ENCODE measurements at places on chromosomes 2 and 18.

- no peak for DNase-seq
Measured at GRCh38 chr2:144152817-144153271, 367.1 kb downstream of the ZEB2 start.

- no peak for DNase-seq
Measured at GRCh38 chr2:70725505-70725904, 42.5 kb downstream of the ADD2 start.

DNA sequence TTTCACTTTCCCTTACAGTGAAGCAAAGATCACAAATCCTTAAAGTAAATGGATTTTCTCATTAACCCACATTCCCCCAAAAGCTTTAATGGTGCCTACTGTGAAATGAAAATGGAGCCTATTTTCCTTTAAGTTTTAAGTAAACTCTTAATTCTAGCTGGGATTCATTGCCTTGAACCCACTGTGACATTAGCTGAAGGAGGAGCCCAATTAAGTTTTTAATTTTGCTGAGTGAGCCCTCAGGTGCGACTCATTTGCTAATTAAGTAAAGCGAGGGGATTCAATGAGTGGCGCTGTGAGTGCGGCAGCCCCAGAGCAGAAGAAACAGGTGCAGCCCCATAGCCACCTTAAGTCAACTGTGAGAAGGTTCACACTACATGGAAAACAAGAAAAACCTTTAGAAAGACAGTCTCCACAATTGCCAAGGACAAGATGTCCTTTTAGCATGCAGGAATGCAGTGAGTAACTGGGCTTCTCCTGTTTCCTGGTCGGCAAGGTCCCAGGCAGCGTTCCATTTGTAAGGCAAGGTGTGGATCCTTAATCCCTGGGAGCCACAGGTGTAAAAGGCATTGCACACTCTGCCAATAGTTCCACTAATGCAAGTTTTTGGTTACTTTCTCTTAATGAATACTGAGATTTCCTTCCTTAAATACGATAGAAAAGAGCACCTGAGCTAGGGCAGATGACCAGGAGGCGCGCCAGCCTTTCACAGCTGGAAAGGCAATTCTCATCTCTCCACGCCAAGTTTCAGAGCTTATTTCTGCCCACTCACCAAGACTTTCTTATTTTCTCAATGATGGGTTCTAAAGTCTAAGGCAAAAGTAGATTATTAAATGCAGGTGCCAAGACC is 87.7 kb downstream of the TMEM18 start:
- no peak for DNase-seq

GRCh38 chr2:204931562-204931961 is 386.3 kb downstream of the PARD3B start:
- DNase-seq: no peak

DNA sequence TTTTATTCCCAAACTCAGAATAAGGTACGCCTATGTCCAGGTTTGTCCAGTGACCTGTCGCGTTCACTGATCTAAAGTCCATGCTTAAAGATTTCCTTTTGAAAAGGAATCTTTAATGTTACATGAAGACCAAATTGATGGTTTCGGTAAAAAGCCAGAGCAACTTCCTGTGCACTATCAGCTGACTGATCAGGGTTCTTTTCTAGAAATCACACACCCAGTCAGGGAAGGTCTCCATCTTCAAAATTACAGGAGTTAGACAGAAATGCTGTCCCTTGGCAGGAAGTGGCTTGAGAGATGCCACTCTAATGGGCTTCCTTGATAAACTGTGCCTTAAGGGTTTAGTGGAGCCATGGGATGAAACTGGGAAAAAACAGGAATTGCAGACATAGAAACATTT is 14.7 kb upstream of the ARHGAP25 start:
- no peak for DNase-seq

DNA sequence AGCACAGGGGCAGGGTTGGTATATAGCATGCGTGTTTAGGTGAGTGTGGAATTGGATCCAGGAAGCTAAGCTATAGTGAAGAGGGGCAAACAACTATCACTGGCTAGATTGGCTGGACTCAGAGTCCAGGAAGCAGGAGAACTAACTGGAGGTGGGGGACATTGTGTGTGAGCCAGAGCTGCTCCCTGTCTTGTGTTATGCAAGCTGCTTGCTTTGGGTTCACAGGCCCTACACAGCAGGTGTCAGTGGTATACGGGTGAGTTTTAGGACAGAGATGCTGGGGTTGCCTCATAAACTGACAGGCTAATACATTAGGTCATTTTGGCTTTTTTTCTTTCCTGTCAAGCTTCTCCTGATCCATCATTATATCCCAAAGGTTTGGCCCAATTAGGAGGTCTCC is 87.5 kb downstream of the CCDC85A start:
- no peak for DNase-seq

GRCh38 chr2:26911911-26912861 is 58.3 kb upstream of the MAPRE3 start:
- peak; percentile 42 for DNase-seq

GRCh38 chr2:231390667-231391066 is 4.8 kb upstream of the B3GNT7 start:
- no peak for DNase-seq

DNA sequence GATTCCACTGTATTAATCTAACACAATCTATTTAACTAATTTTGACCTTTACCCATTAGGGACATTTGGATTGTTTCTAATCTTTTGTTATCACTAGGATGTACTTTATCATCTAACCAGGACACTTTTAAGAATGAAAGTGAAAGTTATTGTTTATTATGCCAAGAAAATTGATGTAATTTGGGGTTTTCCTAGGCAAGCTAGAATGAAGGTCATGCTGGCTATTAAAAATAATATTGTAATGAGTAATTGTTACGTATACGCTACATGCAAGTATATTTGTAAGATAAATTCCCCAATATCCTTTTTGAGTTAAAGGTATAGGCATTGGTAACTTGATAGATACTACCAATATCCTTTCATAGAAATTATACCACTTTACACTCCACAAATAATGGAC is 74.6 kb downstream of the COL5A2 start:
- DNase-seq: no peak

DNA sequence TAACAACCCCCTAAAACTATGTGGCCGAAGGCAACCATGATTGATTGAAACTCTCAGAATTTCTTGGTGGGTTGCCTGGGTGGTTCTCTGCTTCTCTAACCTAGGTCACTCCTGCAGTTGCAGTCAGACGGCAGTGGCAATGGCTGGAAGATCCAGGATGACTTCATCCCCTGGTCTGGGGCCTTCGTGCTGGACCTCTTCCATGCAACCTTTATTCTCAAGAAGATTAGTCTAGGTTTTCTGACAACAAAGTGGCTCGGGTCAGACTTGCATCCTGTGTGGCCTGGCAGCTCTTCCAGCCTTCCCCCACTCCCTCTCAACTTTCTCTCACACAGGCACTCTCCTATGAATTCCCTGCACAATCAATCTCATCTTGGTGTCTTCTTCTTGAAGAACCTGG is 76.4 kb downstream of the METTL4 start:
- no peak for DNase-seq

- no peak for DNase-seq
Measured at GRCh38 chr2:112850588-112850987, 14.0 kb upstream of the IL1B start.

- no peak for DNase-seq
Measured at GRCh38 chr2:135663148-135663700, 78.4 kb upstream of the UBXN4 start.

GRCh38 chr2:54716375-54716774 is 7.1 kb upstream of the EML6 start:
- DNase-seq: no peak

DNA sequence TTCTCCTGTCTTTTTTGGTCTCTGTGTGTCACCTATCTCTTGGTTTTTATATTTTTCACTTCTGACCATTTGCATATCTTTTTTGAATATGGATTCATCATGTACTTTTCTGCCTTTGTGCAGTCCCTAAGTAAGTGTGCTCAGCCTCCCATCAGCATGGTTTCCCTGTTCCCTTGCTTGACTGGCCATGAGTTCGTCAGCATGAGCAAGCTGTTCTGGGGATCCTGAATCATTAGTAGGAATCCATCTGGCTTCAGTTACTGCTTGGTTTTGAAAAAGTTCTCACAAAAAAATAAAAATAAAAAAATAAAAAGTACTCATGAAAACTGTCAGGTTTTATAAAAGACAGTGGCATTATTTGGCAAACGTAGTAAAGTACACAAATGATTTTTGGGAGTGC is 144.1 kb downstream of the NCOA1 start:
- DNase-seq: no peak

- DNase-seq: no peak
Measured at GRCh38 chr2:42360493-42360889, 526 bp downstream of the COX7A2L start.

- no peak for DNase-seq
Measured at GRCh38 chr2:158134655-158135054, 33.0 kb downstream of the UPP2 start.

GRCh38 chr2:156189584-156189983 is 142.9 kb downstream of the NR4A2 start:
- no peak for DNase-seq

- peak; percentile 70 for DNase-seq
Measured at GRCh38 chr2:159035790-159036411, 67.5 kb downstream of the TANC1 start.

GRCh38 chr2:97678298-97678697 is 8.8 kb downstream of the C2orf92 start:
- DNase-seq: no peak

- no peak for DNase-seq
Measured at GRCh38 chr2:138565230-138565598, 63.6 kb downstream of the SPOPL start.

GRCh38 chr2:181894381-181894780 is 2.9 kb downstream of the ITPRID2 start:
- no peak for DNase-seq

DNA sequence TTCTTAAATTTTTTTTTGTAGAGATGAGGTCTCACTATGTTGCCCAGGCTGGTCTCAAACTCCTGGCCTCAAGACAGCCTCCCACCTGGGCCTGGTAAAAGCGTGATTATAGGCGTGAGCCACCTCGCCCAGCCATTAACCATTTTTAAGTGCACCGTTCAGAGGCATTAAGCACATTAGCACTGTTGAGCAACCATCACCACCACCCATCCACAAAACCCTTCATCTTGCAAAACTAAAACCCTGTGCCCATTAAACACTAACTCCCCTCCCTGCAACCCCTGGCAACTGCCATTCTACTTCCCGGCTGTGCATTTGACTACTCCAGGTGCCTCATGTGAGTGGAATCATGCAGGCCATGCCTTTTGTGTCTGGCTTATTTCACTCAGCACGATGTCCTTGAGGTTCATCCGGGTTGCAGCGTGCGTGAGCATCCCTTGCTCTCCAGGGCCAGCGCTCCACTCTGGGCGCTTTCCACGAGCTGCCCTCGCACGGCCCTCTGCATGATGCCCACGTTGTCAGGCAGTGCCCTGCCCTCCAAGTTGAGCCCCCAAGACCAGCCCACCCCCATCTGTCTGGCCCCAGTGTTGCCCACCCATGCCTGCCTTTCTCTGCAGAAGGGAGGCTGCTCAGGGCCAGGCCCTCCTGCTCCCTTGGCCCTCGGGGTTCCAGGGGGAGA is 63.0 kb upstream of the GLI2 start:
- DNase-seq: no peak

DNA sequence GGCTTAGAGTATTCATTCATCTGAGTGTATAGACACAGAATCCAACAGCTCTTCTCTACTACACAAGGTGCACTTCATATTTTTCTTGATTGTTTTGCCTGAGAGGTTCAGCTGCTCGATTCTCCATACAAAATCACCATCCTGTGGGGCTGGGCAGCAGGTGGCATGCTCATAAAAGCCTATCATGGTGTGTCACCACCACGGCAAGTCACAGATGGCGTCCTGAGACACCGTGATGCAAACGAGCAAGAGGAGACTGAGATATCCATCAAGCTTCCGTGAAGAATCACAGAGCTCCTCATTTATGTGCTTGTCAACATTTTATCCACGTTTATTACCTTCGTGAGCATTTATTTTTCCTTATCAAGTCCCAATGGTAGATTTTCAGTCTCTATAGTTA is 22.4 kb upstream of the NRP2 start:
- DNase-seq: no peak

DNA sequence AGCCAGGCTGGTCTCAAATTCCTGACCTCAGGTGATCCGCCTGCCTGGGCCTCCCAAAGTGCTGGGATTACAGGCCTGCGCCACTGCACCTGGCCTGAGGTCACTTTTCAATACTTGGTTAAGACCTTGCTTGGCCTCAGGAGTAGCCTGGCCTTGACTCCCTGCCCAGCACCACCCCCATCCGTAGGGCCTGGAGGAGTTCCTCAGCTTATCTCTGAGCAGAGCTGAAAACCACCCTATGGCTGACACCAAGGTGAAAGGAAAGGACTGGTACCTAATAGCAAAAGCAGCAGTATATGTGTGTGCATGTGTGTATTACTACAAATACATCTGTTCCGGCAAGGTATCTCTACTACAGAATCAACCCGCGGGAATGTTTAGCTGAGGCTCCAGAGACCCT is 56.0 kb downstream of the STEAP3 start:
- no peak for DNase-seq

- DNase-seq: no peak
Measured at GRCh38 chr18:58540381-58540943, 88.4 kb downstream of the ALPK2 start.

GRCh38 chr2:228655331-228655730 is 473.8 kb upstream of the SPHKAP start:
- DNase-seq: no peak

DNA sequence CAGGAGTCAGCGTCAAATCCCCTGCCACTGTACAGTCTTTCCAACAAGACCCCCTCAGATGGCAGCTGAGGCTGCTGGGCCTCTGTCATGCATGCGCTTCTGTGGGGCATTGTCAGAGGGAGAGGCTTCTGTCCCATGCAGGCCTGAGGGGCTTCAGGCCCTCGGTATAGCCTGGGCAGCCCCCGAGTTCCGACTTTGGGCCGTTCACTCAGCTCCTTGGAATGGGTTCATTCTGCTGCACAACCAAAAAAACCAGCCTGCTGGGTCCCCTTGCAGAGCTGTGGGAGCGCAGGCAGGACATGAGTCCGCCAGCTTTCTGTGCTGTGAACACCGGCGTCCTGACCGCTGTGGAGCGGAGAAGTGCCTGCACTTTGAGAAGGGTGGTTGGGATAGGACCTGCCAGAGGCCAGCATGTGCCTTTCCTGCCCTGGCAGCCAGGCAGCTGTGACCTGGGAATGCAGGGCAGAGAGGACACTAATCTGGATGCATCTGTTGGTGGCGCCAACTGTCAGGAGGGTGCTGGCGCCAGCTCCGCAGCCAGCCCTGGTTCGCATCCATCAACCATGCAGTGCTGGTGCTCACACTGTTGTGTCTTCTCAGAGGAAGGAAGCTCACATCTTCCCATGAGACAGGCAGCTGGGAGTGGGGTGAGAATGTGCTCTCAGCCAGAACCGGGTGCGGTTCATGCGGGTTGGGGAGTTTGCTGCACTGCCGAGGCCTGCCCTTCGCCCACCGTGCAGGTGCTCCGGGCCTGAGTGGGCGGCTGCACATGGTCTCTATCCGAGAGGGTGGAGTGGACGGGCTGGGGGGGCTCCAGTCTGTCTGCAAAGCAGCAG is 14.3 kb downstream of the ARHGEF4 start:
- DNase-seq: no peak

GRCh38 chr2:182807319-182807718 is 59.1 kb downstream of the FRZB start:
- no peak for DNase-seq

All from thyroid gland (tissue), 4 donors.